ENCODE measurements at places on chromosomes 2 and 18. TPM values are rescaled to one million over a fixed set of nuclear protein-coding genes. Genes with fewer than 3 reads are reported as not detected.

Gene TBR1
- not detected for polyA plus RNA-seq

Gene MAL
- polyA plus RNA-seq: 271 TPM

Gene SFTPB
- not detected for polyA plus RNA-seq

Gene MTCL1
- polyA plus RNA-seq: not detected

Gene NDC80
- polyA plus RNA-seq: 6.4 TPM

Data from CD4-positive, alpha-beta memory T cell (primary cell).